Fibroblast of skin of left biceps (primary cell): ENCODE measurements at places on chromosomes 16 and 17.

GRCh38 chr17:77781536-77781935 lies 177.0 kb upstream of the TNRC6C start:
- no peak for DNase-seq

DNA sequence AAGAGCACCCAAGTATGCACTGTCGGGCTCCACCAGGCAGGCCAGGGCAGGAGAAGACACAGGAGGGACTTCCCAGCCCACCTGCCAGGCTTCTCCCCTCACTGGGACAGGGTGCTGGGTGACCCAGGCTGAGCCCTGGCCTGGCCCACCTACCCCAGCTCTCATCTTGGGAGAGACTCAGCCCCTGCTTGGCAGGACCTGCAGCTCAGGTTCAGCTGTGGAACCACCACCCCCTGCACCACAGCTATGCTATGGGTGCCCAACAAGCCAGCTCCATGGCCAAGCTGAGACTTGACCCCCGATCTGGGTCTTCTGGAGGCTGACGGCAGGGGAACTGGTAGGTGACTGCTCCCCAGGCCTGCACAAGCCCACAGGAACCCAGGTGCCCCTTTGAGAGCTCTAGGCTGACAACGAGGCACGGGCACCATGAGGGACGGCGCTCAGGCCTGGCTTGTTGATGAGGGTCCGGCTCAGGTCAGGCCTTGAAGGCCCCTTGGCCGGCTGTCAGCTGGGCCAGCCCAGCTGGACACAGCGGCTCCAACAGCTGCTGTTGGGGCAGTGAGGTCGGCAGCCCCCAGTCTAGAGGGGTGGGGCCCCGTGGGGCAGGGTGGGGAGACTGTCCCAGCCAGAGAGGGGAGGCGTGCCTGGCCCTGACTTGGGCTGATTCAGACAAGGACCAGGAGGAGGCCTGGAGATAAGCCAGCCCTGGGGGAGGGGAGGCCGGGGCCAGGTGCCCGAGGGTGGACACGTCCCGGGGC lies 4.6 kb downstream of the RPUSD1 start:
- no peak for DNase-seq

DNA sequence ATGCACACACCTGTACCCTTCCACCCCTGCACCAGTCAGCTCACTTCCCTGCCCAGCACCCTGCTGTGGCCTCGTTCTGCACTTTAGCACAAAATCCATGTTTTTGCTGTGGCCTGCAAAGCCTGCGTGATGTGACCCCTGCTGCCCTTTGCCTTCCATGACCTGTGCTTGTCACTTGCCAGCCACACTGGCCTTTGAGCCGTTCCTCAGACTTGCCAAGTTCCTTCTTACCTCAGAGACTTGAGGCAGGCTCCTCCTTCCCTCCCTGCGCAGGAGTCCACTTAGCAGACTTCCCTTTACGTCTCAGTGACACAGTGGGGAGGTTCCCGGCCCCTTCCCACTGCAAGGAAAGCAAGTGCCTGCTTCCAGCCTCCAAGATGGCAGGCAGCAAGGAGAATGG lies 134.7 kb downstream of the SNX29 start:
- no peak for DNase-seq

DNA sequence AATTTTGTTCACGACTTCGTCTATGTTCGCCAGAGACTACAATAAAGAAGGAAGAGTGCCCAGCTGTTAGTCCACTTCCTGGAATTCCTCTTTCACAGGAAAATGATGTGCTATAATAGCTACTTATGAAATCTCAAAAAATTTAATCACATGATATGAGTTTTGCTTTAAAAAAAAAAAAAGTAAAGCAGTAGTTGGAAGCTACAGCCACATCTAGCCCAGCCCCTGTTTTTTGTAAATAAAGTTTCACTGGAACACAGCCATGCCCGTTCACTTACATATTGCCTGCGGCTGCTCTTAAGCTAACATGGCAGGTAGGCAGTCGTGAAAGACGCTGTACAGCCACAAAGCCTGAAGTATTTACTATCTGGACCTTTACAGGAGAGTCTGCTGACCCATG lies 15.3 kb downstream of the VPS53 start:
- no peak for DNase-seq

- no peak for DNase-seq
Observed at GRCh38 chr17:27355419-27355818, 61.5 kb downstream of the WSB1 start.

DNA sequence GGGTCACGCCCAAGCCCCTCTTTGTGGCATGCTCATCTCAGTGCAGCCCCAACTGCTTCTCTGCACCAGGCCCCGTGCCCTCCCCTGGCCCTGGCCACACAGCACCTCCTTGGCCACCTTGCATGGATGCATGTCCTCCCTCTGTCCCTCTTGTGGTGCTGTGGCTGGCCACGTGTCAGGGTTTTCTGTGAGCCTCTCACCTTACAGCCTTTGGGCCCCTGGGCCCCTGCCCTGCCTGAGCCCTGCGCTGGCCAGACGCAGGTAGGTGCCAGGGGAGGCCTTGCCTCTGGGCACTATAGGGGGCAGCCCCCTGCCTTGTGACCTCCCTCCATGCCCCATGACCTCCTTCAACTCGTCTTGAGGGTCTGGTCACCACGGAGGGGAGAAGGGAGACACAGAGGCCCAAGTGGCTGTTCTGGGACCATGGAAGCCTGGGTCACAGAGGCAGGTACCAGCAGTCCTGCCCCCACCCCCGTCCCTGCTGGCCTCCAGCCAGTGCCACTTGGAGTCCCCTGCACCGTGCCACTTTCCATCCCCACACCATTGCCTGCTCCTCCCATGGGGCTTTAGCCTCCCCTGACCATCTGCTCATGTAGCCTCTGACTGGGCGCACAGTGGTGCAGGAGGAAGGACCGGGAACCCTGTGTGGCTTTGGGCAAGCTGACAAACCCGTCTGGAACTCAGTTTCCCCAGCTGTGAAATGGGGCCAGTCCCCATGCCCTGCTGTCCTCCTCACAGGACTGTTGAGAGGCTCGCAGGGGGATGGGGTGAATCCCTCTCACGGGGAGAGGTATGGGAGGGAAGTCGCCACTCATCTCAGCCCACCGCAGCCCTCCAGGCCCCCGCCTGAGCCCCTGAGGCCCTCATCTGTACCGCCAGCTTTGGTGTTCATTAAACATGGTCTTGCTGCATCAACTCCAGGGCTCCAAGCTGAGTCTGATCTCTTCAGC lies 11.5 kb upstream of the ATP6V0C start:
- DNase-seq: no peak

DNA sequence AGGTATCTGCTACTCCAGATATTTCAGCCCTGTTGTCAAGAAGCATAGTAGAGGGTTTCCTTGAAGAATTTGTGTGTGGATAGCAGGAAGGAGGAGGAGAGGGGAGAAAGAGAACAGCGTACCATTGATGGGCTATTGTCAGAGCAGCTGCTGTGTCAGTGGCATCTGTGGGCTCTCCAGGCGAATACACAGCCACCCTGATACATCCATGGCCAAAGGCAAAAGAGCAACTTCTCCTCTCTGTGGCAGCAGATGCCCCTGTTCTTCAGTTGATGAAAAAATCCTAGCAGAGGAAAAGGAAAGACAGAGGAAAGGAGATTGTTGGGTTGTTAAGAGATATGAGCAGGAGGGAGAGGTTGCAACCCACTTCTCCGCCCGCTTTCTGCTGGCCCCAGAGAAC lies 12.2 kb upstream of the KCNJ2 start:
- no peak for DNase-seq
